ENCODE measurements at places on chromosomes 5 and 9.

DNA sequence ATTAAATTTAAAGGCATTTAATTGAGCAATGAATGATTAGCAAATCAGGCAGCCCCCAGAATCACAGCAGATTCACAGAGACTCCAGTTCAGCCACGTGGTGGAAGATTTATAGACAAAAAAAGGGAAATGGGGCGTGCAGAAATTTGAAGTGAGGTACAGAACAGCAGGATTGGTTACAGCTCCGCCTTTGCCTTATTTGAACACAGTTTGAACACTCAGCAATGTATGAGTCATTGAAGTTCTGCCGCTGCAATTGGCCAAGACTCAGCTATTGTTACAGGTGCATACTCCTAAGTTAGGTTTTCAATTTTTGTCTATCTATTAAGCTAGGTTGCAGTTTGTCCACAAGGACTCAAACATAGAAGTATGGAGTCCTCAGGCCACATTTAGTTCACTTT is 157.7 kb upstream of the SLC12A2 start:
- peak; percentile 65 for DNase-seq

- no peak for DNase-seq
Measured at GRCh38 chr9:17509701-17510100, 69.2 kb upstream of the SH3GL2 start.

GRCh38 chr9:133161547-133161950 is 2.2 kb downstream of the GBGT1 start:
- DNase-seq = no peak

DNA sequence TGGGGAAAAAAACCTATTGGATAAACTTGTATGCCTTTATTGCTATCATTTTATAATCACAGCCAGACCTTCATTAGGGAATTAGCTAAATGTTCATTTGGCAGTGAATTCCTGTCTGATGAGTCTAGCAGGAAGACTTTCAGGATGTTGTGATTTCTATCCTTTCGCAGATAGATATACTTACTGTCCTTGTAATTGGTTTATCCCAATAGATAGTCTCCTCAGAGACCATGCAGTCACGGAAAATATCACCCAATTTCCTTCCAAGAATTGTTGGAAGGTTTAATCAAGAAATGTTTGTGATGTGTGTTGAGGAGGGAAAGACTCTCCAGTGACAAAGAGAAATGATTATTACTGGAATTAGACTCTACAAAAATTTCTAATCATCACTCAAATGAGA is 1937.9 kb upstream of the WWC1 start:
- DNase-seq = no peak

DNA sequence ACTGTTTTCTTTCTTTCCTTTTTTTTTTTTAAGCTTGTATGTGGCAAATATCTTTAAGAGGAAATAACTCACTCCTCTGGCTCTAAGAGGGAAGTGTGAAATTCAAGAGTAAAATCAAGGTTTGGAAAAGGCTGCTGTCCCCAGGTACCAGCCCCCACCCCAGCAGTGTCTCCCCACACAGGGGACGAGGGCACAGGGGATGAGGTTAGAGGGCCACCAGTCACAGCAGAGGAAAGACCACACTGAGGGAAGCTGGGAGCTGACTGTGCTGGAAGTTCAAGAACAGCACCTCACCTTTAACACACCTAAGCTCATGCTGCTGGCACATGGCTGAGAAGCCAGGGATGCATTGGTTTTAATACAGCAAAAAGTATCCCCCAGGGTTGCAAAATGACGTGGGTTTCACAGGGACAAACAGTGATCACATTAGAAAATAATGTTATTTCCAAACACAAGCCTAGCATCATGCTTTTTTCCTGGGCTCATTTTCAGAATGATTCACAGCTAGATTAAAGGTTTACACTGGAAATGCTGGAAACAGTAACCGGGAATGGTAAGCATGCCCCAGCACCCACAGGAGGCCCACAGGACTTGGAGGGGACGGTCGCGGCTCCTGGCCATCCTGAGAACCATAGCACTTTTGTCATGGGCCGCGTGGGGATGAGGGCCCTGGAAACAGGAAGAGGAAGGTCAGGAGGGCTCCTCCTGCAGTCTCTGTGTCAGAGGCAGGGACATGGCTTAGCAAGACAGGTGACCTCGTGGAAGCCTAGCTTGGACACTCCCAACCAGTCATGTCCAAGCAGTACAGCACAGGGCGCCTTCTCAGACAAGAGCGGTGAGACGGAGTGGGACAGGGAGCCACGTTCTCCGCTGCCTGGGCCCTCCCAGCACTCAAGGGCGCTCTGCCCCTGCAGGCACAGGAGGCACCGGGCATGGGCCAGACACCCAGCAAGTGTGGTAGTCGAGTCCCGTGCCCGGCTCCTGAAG is 6.9 kb downstream of the LPCAT1 start:
- no peak for DNase-seq

DNA sequence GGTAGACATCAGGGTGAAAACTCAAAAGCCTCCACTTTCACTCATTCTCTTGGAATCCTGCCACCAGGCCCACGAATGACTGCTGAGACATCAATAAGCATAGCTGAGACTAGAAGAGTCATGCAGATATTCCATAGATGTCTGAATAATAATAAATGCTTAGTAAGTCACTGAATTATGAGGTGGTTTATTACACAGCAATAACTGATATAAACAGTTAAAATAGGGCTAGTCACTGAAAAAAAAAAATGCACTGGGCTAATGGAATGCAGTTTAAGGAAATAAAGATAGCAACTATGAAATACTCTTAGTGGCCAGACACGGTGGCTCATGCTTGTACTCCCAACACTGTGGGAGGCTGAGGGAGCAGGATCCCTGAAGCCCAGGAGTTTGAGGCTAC is 262.8 kb upstream of the CDH6 start:
- DNase-seq = no peak

- DNase-seq = no peak
Measured at GRCh38 chr9:100104314-100104713, 5.3 kb downstream of the INVS start.

DNA sequence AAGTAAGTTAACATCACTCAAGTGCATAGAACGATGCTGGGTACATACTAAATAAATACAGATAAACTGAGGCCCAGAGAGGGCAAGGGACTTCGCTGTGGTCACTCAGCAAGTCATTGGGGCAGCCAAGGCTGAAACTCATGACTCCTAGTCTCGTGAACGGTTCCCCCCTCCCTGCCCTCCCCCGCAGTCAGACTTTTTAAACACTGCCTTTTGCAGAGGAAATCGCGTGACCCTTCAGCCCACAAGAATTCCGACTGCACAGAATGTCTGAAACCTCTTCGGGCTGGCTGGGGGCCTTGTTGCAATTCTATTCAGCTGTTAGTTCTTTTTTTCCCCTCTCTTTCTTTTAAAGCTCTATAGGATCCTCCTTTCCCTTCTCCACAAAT is 28.1 kb downstream of the NEK6 start:
- DNase-seq = no peak

GRCh38 chr5:54738118-54738972 is 220.8 kb downstream of the SNX18 start:
- no peak for DNase-seq

GRCh38 chr9:4680173-4680525 is 780 bp downstream of the CDC37L1 start:
- no peak for DNase-seq

DNA sequence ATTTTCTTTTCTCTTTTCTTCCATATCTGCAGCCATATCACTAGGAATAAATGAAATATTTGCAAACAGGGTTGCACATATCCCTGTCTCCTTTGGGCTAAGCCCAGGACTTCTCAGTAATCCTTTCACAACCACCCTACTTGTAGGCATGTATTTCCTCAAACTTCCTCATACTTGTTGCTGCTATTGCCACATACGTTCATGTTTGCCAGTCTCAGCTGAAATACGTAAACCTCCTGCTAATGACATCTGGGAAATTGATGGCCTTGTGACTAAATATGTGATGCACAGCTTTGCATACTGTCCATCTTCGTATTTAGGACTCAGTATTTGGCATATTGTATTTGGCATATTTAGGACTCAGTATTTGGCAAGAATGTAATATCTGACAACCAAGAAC is 224.6 kb downstream of the PLK2 start:
- no peak for DNase-seq

DNA sequence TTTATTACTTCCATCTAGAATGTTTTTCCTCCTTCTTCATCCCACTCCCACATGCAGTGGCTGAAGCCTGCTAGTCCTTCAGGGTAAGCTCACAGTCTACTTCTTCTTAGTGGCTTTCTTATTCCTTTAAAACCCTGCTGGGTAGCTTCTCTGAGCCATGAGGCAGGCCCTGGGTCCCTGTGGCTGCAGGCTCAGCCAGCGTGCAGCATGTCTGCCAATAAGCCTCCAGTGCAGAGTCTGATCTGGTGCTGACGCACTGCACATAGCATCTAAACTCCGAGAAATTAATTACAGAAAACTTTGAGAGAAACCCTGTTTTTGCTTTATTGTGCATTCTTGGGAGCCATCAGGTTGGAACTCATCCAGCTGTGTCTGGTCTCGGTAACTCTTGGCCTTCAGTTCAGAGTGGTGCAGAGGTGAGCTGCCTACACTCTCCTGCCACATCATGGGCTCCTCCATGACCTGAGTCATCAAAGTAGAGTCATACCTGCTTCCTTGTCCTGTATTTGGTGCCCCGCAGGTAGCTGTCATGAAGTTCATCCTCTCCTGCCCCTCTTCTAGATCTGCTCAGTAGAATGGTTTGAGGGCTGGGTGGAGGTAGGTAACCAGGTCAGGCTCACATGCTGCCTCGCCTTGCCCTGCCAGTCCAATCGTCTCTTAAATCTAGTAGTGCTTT is 339.4 kb downstream of the KDM4C start:
- DNase-seq = no peak

DNA sequence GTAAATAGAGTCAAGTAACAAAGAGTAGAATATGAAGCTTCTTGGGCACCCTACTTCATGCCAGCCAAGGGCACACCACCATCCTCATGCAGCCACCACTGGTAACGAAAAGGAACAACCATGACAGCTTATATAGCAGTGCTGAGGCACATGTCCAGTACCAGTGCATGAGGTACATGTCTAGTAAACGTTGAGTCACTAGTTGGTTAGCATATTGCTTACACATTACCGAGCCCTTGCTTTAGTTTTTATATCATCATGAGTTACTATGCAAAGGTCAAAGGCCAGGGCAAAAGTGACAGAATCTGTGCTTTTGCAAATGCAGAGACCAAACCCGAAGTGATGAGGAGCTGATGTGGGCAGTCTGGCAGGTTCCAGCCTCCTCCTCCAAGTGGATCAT is 147.1 kb upstream of the MAP1B start:
- no peak for DNase-seq

DNA sequence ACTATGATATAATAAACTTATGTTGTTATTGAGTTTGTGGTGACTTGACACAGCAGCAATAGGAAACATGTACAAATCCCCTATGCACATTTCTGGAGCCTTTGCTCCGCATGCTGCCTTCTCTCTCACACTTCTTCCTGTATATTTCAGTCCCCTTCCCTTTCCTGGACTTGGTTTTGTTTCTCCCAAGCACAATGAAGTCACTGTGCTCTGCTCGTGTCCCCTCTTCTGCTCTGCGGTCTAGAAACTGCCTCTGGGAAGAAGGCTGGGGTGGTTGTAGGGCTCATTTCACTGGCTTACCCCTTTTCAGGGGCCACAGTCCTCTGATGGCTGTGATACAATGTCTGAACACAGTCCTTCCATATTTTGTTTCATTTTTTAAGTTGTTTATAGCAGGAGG is 15.7 kb upstream of the FGD3 start:
- no peak for DNase-seq

- no peak for DNase-seq
Measured at GRCh38 chr9:129851821-129852220, 16.6 kb downstream of the USP20 start.

- DNase-seq = no peak
Measured at GRCh38 chr9:84711398-84711777, 41.9 kb downstream of the NTRK2 start.

GRCh38 chr9:37042421-37042820 is 8.4 kb upstream of the PAX5 start:
- DNase-seq = no peak

DNA sequence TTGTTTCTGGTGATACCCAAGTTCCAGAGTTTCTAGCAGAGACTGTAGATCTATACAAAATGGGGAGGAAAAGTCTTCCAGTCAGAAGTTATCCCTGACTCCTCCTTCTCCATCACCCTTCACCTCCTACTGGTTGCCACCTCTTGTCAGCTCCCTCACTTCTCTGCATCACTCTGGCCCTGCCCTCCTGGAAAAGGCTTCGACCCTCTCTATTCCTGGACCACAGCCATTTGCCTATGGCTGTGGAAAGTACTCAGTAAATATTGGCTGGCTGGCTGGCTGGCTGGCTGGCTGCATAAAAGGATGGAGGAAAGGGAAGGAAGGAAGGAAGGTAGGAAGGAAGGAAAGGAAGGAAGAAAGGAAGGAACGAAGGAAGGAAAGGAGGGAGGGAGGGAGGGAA is 32.7 kb upstream of the ABCA1 start:
- DNase-seq = no peak

DNA sequence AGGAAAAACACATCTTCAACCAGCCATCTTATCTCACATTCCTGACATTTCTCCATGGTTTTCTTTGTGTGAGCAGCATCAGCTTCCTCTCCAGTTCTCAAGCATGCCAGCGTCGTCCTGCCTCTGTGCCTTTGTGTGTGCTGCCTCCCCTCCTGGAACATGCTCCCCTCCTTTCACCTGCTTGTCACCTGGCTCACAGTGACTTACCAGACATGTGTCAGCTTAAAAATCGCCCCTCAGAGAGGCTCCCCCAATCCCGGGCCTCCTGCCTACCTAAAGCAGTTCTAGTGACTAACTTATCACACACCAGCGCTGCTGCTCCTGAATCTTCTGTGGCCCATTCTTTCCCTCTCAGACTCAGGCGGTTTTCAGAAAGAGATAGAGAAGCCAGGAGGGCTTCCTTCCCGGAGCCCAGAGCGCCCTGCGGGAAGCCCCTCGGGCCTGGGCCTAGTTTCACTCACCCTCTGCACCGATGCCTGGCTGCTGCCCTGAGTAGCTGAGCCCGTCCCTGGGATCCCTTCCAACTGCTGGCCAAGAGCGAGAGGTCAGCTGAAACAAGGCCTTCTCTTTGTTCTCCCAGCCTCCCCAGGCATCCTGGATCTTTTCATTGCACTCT is 51.1 kb upstream of the MVB12B start:
- no peak for DNase-seq

- peak; percentile 12 for DNase-seq
Measured at GRCh38 chr5:132050661-132051552, 9.5 kb upstream of the IL3 start.

DNA sequence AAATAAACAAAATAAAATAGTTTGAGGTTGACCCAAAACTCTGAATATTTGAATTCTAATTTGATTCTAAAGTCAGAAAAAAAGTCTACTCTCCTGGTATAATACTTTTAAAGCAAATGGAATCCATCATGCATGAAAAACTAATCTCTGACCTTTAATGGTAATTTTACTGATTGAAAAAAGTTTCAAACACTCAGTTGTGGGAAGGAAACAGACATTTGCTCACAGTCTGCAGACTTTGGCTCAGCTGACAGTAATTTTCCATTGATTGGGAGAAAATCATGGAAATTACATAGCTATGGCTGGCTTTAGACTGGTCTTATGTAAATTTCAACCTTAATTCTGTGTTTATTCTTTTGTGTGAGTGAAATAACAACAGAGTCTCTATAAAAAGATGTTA is 574.3 kb downstream of the PDE4D start:
- no peak for DNase-seq

Measured in NCI-H345 (cell line).